ENCODE measurements at places on chromosomes 6 and 20.

DNA sequence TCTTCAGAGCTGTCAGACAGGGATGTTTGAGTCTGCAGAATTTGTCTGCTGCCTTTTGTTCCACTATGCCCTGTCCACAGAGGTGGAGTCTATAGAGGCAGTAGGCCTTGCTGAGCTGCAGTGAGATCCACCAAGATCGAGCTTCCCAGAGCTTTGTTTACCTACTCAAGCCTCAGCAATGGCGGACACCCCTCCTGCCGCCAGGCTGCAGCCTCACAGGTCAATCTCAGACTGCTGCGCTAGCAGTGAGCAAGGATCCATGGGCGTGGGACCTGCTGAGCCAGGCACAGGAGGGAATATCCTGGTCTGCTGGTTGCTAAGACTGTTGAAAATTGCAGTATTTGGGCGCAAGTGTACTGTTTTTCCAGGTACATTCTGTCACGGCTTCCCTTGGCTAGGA lies 28.4 kb upstream of the RAB32 start:
- DNase-seq: no peak

DNA sequence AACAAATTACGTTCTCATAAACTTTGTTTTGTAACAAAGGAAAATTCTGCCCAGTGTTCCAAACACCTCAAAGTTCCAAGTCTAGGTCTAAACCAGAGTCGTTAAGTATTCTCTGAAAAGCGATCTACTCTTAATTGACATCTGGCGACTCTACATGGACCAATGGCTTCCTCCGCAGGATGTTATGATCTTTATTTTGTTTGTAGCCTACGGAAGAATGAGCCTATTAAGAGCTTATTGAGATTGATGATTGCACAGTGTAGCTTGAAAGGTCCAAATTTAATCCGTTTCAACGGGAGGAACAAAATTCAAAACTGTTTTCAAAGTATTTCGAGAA lies 61.1 kb downstream of the FAM217A start:
- DNase-seq: no peak

DNA sequence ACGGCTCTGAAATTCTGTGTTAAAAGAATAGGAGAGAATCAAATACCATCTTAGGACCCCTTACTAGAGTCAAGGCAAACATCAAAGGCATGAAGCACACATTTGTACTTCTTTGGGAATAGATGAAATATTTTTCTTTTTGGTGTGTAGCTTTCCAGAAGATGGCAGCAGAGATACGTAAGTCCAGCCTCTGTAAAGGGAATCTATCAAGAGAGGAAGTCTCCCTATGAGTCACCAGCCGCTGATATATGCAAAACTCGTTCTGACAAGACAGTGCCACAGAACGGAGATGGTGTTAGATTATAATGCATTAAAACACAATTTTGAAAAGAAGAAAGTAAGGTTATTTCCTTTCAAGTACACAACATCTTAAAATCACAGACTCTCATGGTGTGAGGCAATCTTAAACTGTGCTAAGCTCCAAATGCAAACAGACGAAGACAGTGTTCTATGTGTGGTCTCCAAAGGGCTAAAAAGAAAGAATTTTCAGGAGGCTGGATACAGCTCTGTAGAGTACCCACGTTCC lies 120.0 kb upstream of the AGPAT4 start:
- no peak for DNase-seq

DNA sequence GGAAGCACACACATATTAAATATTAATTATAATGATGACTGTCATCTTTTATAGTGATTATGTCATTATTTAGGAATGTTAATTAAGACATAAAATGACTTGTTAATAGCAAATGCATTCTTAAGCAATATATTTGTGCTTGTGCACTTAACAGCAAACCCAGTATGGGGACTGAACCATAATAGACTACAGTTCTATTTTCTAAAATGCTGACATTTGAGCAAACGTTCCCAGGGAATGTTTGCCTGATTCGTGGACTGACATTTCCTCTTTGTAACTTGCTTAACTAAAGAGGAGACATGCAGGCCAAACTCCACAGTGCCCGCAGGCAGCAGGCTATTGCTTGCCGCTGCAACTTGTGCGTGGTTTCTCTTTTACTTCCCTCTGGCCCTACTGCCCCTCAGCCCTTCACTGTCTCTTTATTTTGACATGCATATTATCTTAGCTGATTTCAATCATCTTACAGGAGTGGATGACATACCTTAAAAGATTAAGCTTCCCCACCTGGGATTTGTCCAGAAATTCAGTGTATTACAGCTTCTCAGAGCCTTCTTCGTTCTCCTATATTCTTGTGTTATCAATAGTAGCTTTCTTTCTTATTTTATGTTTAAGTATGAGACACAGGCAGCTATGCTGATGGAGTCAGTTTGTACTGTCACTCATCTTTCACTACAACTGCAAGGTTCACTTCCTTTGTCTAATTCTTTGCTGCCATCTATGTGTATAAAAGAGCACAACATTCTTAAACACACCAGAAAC lies 141.5 kb downstream of the GMDS start:
- no peak for DNase-seq

DNA sequence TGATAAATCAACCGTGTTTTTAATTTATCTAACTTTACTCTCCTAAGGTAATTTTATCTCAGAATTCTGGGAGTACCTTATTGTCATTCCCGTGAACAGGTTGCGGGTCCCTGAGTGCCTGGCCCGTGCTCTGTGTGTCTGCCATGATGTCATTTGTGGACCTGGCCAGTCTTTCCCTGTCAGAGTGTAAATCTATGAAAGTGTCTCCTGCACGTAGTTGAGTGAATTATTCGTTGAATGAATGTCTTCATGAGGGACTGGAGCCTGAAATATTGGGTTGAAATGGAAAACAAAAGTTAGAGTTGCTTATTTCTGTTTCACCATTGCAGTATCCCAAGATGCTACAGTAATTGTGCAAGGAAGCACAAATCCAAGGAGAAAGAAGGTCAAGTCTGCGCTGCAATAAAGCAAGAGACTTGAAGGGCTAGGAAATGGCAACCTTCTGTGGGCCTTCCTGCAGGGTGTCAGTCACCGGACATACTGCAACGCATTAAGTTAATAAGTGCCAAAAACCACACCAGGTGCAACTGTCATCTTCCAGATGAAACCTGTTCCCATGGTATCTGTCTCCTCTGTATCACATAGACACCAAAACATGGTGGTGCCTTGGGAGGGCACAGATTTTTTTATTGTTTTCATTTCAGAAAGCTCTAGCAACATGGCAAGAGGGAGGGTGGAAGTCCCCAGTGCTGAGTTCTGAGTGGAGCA lies 135.5 kb downstream of the ZDHHC14 start:
- no peak for DNase-seq

DNA sequence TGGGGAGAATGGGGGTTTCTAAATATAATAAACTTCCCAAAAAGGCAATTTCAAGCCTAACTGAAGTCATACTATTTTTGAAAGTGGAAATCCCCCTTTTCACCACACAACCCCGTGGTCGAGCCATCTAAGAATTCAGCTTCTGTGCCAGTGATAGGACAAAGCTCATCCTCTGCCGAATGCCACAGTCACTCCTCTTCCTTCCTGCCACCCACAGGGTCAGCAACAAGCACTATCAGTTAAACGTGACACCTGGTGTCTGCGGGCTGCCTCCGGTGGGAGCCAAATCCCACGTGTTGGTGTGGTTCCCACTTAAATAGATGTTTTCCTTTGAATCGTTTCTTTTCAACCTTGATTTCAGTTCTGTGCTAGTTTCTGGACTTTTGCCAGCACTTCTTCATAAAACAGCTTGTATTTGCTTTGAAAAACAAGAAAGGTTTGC lies 60.7 kb downstream of the TNFAIP3 start:
- DNase-seq: no peak

DNA sequence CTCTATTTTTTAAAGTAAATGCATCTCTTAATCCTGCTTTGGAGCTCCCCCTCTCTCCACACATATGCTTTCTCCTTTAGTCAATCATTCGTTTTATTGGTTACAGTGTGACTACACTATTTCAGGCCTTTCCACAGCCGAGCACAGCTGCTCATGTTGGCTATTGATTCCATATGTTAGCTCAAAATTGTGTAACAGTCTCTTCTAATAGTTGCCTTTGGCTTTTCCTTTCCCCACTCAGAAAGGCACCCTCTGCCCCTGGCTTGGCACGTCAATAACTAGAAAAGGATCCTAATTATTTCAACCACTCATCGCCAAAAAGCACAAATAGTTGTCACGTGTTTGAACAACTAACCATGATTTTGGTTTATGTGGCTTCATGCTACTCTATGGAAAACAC lies 410.3 kb upstream of the SLC35B3 start:
- no peak for DNase-seq

- no peak for DNase-seq
Measured at GRCh38 chr20:59376109-59376841, 75.9 kb downstream of the EDN3 start.

All from vagina (tissue), 2 donors.